ENCODE measurements at places on chromosomes 1 and 21.

DNA sequence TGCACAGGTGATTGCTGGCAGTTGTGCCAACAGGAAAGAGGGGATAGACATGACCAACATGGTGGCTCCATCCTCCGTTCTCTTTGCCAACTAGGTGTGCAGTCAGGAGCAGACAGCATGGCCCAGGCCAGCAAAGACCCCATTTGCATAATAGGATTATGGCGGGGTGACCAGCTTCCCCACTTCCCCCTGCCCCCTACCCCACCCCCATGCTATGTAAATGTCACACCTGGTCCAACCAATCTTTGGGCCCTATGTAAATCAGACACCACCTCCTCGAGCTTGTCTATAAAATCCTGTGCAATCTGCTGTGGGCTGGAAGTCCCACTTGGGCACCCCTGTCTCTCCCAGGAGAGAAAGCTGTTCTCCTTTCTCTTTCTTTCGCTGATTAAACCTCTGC, 146.0 kb downstream of the SLC30A10 start:
- DNase-seq, result no peak

DNA sequence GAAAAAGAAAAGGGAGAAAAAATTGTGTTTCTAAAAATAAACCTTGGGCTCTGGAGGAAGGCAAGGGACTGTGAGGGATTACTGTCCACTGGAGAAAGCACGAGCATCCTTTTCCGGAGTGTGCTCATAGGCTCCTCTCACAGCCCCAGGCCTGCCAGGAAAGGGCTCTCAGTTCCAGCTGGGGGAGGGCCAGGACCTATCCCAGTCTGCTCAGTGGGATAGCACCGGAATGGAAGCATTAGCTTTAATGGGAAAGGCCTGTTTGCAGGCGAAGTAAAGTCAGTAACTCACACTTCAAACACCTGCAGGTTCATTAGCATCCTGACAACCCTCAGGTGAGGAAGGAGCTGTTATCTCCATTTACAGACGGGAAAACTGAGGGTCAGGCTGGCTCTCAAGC, 113.9 kb upstream of the USP24 start:
- no peak for DNase-seq

DNA sequence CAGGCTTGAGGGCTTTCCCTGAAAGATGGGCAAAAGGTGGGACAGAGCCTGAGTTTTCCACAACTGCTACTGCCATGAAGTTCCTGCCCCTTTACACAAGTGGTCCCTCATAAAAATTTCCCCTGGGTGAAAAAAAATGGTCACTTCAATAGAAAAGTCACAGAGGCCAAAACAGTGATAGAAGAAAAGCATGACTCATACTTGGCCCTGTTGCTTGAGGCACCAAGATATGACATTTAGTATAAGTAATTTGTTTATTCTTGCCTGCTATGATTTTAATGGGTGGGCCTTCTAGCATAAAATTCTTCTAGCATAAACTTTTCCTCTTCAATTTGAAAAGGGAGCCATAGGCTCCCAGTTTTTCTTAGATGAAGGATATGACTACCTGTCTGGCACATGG, 280.2 kb downstream of the DPYD start:
- DNase-seq, result no peak

GRCh38 chr1:230031131-230031530, 35.9 kb upstream of the GALNT2 start:
- DNase-seq, result no peak
